ENCODE measurements at places on chromosomes 4 and X.
A peak's percentile ranks its signal among the peaks of the same experiment; 100 is the strongest.

DNA sequence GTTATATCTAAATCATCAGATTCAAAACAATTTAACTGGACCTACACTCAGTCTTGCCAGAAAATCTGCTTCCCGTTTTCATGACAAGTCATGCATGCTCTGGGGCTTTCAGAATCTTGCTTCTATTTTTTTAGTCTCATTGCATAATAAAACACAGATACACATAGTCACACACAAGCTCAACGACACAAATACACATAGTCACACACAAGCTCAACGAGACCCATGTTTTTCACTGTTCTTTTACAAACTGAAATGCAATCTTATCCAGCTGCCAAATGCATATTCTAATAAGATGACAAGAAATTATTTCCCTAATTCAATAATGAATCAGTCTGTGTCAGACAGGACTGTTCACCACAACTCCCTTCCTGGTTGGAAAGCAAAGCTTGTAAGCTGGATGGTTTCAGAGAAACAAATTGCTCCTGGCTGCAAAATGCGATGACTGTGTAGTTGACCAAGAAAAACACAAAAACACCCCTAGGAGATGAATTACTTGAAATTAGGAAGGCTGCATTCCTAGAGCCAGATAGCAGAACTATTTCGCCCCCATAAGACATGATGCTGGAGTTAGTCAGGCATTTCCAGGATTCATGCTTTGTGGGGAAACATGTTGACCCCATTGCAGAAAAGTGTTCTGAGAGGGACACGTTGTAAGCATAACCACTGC lies 208.7 kb downstream of the CHIC2 start:
- no peak for DNase-seq

- DNase-seq = no peak
Measured at GRCh38 chr4:182809417-182810102, 107.6 kb downstream of the DCTD start.

GRCh38 chr4:17058536-17058915 lies 160.1 kb upstream of the LDB2 start:
- DNase-seq = no peak

- no peak for DNase-seq
Measured at GRCh38 chrX:1397441-1398270, 5.7 kb upstream of the SLC25A6 start.

- DNase-seq = no peak
Measured at GRCh38 chr4:176838601-176839433, 46.1 kb upstream of the VEGFC start.

GRCh38 chrX:76453737-76454406 lies 26.4 kb downstream of the MAGEE1 start:
- no peak for DNase-seq

- no peak for DNase-seq
Measured at GRCh38 chrX:97027384-97027922, 143.7 kb downstream of the RPA4 start.

GRCh38 chrX:49117581-49117980 lies 6.0 kb downstream of the GPKOW start:
- DNase-seq = no peak

DNA sequence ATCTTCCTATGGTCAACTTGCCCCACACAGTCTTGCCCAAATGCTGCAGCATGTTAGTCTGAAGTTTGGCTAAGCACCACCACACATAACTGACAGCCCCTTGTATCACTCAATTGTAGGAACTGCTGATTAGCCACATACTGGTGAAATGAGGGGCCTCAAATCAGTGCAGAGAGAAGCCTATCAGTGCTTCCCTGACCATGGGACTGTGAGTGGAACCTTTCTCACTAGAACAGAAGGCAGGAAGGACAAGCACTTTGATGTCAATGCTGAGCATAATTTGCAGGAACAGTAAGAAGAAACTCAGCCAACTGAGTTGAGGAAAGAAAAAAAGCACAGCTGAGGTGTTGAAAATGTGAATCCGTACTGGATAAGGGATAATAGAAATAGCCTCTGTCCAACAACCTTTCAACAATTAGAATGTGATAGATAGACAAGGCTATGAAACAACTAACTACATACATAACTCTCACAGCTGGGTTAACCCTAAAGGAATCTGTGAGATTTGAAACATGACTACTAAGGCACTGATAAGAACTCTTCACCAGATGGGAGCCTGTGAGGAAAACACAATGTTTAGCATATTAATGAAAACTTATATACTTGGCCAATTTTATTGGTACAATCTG lies 136.6 kb upstream of the SH3RF1 start:
- no peak for DNase-seq

- DNase-seq = no peak
Measured at GRCh38 chr4:78737035-78737434, 39.1 kb upstream of the BMP2K start.

- DNase-seq = no peak
Measured at GRCh38 chrX:54029529-54030143, 14.6 kb downstream of the PHF8 start.

DNA sequence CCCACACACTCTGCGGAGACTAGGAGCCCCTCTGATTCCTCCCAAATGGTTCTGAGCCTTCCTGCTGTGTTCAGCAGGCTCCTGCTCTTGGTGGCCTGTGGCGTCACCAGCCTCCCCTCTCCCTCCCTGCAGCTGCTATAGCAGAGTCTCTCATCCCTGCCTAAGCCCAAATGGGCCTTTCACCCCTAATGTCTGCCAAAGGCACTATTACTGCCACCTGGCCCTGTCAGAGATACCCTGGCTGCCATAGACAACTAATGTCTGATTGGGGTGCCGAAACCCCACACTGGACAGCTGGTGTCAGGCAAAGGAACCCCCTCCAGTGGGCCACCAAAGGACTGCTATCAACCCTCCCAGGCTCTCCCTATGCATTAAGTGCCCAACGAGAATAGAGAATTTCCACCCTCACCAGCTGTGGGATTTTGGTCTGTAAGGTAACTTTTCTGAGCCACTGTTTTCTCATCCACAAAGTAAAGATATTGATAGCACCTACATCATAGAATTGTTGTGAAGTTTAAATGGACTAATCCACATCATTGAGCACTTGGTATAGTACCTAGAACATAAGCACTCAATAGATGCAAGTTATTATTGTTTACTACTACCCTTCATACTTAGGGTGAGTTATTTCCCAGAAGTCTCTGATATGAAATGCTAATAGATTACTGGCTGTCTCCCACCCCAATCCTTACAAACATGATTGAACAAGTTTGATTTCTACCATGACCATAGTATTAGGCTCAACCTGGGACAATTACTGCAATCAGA lies 421.3 kb downstream of the MID1IP1 start:
- no peak for DNase-seq

DNA sequence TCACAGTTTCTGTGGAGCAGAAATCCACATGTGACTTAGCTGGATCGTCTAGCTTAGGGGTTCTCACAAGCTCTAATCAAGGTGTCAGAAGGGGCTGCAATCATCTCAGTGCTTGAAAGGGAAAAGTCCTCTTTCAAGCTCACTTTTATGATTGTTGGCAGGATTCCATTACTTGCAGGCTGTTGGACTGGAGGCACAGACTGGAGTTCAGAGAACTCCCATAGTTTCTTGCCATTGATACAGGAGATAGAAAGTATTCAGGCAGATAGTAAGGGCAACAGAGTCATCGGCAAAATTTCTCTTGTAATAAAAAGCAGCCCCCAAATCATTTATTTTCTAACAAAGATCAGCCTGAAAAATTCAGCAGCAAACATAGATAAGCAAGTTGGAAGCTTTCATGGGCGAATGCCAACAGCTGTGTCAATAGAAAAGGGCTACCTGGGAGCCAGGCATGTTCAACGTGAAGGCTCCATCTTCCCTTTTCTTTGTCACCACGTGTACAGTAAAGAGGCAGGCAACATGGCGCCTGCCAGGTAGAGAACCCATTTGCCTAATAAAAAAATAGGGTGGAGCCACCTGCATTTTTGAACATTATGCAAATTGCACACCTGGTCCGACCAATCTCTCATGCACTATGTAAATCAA lies 64.4 kb downstream of the CXCL13 start:
- no peak for DNase-seq

- no peak for DNase-seq
Measured at GRCh38 chr4:7593646-7594412, 159.1 kb upstream of the PSAPL1 start.

DNA sequence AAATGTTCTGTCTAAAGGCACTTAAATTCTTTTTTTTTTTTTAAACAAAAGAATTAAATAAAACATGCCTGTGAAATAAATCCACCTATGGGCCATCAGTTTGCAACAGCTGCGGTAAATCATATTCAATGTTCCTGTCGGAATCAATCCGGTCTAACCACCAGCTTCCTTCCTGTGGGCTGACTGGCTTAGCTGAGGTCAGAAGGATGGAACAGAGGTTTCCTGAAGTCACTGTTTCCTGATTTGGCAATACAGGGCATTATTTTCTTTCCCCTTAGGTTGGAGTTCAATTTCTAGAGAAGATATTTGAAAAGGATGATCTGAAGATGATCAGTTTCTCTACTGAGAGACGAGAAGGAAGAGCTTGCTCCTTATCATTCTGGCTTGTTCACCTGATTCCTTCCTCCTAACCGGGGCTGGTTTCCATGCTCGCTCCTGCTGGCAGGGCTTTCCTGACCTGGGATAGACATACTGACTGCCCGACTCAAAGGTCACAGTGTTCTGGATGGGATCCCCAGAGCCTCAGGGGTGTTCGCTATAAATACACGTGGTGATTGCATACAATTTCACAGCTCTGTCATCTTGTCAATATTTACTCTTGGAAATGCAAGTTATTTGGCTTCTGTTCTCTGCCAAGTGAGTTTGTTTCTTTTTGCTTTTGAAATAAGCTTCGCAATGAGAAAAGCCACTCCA lies 21.7 kb downstream of the PDLIM3 start:
- DNase-seq = no peak

DNA sequence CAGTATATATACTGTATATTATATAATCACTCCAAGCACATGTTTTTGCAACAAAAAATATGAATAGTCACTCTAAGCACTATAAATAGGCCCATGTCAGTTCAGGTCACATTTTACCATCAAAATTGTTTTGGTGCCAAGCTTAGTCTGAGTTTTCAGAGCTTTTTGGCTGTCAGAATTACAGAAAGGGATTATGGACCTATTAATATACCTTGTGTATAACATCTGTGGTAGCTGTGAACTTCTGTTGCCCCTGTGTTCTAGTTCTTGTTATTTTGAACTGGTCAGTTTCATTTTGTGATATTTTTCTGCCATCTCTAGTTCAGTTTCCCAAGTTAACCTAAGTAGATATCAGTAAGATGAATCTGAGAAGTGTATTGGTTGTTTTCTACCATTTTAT lies 22.9 kb downstream of the EXOC1 start:
- DNase-seq = no peak

DNA sequence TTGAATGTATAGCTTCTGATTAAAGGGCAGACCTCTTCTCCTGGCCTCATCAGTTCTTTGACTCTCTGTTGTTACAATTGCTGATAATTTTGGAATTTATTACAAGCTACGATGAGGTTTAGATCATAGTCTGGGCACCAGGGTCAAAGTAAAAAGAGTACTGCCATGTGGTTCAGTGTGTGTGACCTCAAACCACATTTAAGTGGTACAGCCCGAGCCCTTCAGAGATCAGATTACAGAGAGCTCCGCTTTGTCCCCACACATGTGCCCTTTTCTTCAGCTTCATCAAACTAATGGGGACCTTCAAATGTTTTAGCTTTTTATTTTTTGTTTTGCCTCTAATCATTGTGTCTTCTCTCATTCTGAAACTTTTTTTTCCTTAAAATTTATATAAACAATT lies 37.1 kb downstream of the SPANXN2 start:
- no peak for DNase-seq

- DNase-seq = peak; percentile 13
Measured at GRCh38 chrX:72094894-72095293, 36.8 kb downstream of the RTL5 start.

GRCh38 chrX:71239781-71240180 lies 14.2 kb downstream of the ZMYM3 start:
- no peak for DNase-seq

DNA sequence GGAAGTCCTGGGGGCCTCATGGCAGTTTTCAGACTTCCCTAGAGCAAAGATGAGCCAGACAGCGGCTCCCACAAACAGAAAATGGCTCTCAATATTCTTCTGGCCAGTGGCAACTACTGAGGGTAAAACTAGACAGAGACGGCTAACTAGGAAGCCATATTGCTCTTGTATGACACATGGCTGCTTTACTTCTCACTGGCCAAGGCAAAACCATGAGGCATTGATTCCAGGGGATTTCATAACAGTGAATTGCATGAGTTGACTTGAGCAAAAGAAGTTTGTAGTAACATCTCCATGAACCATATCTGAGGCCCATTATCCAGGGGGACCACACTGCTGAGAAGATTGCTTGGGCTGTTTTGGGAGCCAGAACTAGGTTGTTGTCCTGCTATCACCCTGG lies 13.7 kb upstream of the TLR8 start:
- no peak for DNase-seq

DNA sequence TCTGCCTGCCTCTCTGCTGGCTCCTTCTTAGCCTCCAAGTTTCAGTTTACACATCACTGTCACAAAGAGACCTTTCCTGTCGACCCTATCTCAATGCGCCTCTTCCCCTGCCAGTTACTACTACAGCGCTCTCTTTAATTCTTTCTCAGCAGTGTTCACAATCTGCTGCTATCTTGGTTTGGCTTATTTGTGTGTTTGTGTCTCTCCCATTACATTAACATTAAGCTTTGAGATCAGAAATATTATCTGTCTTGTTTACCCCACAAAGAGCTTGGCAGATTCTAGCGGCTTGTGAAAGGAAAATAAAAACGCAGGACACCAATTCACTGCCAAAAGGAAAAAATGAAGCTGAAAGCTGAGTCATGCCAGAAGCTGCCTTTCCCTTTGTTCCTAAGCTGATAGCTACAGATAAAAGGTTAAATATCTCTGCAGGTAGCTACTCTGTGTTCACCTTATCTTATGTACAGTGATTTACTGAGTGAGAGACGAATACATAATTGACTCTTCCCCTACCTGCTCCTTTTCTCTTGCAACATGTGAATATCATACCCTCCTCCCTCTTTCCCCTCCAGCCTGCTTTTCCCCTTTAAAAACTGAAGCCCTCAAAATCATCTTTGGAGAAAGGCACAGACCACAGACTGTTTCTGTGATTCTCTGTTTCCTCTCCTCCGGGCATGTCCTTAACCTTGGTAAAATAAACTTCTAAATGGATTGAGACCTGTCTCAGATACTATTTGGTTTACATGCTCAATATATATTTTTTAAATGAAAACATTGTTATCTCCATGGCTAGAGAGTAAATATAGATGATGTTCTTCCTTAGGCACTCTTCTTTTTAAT lies 19.3 kb upstream of the SLC9A7 start:
- no peak for DNase-seq

- no peak for DNase-seq
Measured at GRCh38 chr4:174016251-174016650, 267.2 kb downstream of the FBXO8 start.

GRCh38 chr4:73908965-73909364 lies 39.8 kb downstream of the CXCL1 start:
- no peak for DNase-seq

GRCh38 chr4:127957105-127957504 lies 7.9 kb downstream of the MFSD8 start:
- no peak for DNase-seq

- peak; percentile 7 for DNase-seq
Measured at GRCh38 chr4:42671431-42672194, 14.7 kb upstream of the ATP8A1 start.

All from stimulated activated CD4-positive, alpha-beta T cell treated with anti-CD3 and anti-CD28 coated beads, Interleukin-1b, Interleukin-23, amount 100 ng/mL, for 24 hours (primary cell).